Liver (tissue), 10 donors: ENCODE measurements at places on chromosomes 11 and 22.

DNA sequence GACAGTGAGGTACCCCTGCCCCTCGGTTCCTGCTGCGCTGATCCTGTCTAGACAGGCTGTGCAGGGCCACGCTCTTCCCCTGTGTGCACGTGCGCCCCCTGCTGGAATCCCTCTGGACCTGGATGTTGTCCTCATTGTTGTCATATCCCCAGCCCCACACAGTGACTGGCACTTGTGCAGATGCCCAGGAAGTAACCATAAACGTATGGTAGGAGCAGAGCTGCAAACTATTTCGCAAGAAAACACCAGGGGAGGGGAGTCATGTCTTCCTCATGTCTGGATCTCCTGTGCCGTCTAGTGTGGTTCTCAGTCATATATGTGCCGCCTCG, 114.7 kb downstream of the CRYBB2 start:
- peak; percentile 83 for DNase-seq

GRCh38 chr11:35083181-35083430, 55.9 kb upstream of the CD44 start:
- DNase-seq = no peak

DNA sequence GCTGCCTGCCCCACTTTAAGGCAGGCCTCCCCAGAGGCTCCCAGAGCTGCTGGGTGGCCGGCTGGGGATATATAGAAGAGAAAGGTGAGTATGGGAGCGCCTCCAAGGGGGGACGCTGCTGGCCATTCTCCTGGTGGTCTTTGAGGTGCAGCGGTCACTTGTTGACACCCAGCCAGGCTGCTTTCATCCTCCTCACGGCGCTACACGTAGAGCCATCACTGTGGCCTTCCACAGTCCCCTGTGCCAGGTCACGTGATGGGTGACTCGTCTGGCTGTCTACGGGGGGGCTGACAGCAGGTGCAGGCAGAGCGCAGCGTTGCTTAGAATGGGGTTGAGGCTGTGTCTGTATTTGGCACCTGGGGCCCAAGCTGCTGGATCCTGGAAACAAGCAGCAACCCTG, 1.9 kb downstream of the ACR start:
- DNase-seq = no peak

DNA sequence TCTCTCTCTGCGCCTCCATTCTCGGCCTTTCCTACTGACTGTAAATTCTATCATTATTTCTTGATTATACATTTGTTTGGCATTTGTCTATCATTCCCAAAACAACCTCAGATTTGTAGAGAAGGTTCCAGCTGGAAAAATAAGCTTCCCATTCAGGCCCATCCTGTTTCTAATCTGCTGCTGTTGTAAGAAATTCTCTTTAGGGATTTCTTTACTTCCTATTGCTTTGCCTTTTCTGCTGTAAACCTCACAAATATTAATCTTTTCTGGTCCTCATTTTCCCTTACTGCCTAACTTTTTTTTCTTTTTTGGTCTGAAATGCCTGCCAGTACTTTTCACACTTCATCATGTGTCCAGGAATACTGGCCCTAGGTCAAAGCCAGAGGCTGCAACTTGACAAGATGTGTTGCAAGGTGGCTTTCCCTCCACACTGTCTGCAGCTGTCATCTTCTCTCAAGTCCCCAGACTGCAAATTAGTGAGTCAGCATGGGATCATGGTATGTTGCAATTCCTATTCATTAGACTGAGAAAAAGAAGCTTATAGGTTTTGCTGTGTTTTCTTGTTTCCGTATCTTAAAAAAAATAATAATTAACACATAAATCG, 858.7 kb upstream of the CHORDC1 start:
- DNase-seq = no peak

DNA sequence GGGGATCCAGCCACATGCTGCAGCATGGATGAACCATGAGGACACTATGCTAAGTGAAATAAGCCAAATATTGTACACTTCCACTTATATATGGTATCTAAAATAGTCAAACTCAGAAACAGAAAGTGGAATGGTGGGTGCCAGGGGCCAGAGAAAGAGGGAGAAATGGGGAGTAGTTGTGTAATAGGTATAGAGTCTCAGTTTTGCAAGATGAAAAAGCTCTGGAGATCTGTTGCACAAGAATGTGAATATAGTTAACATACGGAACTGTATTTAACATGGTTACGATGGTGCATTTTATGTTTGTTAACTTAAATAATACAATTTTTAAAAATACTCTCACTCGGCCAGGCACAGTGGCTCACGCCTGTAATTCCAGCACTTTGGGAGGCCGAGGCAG, 21.2 kb downstream of the GDPD5 start:
- DNase-seq = no peak

DNA sequence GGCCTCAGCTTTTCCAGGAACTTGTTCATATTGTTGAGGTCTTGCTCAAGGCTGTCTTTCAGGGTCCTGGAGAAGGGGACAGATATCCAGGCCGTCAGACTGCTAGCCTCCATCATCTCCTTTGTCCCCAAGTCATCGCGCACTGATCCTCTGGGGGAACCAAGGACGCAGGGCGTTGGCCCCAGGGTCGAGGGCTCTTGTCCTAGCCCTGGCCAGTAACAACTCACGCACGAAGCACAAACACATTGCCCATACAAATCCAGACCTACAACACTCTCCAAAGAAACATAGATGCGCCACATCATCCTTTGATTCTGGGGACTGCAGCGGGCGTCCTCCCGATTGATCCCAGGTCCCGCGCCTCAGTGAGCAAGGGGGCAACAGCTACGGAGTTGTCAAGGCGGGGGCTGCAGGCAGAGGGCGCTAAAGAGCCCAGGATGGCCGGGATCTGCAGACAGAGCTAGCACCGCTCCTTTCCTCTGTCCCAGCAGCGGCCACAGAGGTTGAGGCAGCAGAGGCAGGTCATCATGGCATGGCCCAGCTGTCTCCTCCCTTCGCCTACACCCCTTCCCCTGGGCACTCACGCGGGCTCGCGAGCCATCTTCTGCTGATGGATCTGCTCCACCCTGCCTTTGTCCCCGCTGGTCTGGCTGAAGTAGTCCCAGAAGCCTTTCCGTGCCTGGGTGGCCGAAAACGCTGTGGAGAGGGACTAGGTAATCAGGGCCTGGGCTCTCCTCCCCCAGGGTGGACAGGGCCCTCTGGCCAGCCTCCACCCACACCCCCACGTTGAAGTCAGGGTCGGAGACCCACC, 472 bp downstream of the APOA5 start:
- peak; percentile 85 for DNase-seq

GRCh38 chr11:75668451-75669297, at the start of gene MAP6:
Gene MAP6 (minus strand): TSS chr11:75669038. CDS start chr11:75668369, 669 bp downstream.
- DNase-seq = peak; percentile 39

DNA sequence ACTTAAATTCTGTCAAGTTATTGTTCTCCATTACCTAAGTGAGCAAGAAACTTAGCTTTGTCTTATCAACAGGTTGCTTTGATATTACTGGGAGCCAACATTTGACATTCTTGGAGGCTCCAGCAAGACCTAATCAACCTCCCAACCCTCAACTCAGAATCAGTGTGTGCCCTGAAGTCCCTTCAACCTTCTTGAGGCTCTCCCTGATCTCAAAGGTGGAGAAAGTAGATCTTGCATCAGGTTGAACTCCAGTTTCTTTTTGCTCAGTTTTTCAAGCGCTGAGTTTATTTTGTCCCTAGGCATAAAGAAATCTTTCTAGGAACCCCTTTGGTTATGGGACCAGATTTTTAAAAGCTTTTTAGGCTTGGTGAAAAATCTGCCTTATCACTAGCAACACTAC, 1.4 kb downstream of the FAM111A start:
- no peak for DNase-seq

GRCh38 chr11:67277231-67277961, 11.1 kb downstream of the GRK2 start:
- DNase-seq = peak; percentile 75

GRCh38 chr11:64482588-64482987, 108.4 kb upstream of the SLC22A12 start:
- no peak for DNase-seq

- DNase-seq = no peak
Observed at GRCh38 chr22:22076361-22076760, 93.8 kb upstream of the TOP3B start.

- DNase-seq = no peak
Observed at GRCh38 chr22:36587289-36588154, 58.6 kb upstream of the EIF3D start.

- DNase-seq = peak; percentile 40
Observed at GRCh38 chr22:26364066-26365015, 64.7 kb upstream of the ASPHD2 start.

DNA sequence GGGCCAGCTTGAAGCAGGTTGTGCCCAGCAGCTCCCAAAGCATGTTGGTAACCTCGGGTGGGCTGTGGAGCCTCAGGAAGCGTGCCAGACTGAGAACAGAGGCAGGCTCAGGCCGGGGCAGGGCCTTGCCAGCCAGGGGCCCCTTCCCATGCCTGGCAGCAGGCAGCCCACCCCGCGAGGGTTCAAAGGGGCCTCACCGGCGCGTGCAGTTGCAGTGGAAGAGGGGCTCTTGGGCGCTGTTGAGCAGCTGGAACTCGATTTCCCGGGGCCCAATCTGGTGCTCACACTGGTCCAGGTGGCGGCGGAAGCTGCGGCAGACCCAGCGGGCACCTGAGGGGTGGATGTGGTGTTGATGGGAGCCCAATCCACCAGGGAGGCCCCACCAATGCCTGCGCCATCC, 3.6 kb downstream of the PLA2G3 start:
- no peak for DNase-seq

DNA sequence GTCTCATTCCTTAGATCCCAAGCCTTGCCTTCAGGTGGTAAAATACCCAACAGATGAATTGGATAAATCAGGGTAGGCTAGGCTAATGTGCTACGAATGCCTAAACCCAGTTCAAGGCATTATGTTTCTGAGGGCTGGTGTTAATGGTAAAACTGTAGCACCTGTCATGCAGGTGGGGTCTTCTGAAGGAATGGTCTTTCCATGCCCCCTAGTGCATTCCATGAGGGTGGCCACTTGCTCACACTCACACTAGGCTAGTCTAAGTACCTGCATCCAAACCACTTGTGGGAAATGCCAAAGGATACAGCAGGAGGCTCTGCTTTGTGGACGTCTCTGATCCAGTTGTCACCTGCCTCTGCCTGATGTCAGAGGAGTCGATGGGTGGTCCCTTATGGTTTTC, 24.2 kb upstream of the UCP3 start:
- no peak for DNase-seq

GRCh38 chr11:1470681-1471611, 15.6 kb downstream of the MOB2 start:
- DNase-seq = no peak

DNA sequence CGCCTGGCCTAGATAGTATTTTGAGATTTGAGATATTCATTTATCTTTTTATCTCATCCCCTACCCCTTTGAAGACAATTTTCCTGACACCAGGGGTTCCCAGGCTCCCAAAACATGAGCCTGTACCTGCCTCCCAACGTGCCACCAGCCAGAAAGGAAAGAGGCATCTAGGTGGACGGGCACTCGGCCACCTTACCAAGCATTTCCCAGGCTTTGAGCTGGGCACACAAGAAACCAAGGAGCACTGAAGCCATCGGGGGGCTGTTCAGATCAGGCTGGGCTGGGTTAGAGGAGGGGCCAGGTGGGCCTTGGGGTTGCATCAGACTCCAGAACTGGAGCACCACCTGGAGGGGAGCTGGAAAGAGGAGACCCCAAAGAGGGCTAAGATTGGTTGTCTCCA, 28.5 kb upstream of the BAIAP2L2 start:
- no peak for DNase-seq

- DNase-seq = no peak
Observed at GRCh38 chr22:37904572-37905533, 1.2 kb upstream of the MICALL1 start.

GRCh38 chr11:111502611-111503010, 9.6 kb downstream of the BTG4 start:
- no peak for DNase-seq

- DNase-seq = no peak
Observed at GRCh38 chr22:42948294-42948693, 66.7 kb downstream of the PACSIN2 start.

DNA sequence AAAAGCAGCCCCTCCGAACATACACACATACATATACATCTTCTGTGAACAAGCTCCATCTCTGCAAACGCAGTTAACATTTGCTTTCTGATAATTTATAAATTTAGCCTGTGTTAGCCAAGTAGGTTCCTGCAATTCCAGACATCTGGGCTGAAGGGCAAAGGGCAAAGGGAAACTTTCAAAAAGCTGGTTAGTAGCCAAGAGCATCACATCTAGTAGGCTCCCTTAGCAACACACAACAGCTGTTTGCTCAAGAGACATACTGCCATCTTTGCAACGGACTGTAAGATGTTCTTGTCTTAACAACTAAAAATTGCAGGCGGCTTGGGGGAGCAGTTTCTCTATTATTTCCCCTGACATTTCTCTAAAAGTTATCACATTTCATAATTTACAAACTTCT, 134.9 kb downstream of the RBFOX2 start:
- DNase-seq = no peak

DNA sequence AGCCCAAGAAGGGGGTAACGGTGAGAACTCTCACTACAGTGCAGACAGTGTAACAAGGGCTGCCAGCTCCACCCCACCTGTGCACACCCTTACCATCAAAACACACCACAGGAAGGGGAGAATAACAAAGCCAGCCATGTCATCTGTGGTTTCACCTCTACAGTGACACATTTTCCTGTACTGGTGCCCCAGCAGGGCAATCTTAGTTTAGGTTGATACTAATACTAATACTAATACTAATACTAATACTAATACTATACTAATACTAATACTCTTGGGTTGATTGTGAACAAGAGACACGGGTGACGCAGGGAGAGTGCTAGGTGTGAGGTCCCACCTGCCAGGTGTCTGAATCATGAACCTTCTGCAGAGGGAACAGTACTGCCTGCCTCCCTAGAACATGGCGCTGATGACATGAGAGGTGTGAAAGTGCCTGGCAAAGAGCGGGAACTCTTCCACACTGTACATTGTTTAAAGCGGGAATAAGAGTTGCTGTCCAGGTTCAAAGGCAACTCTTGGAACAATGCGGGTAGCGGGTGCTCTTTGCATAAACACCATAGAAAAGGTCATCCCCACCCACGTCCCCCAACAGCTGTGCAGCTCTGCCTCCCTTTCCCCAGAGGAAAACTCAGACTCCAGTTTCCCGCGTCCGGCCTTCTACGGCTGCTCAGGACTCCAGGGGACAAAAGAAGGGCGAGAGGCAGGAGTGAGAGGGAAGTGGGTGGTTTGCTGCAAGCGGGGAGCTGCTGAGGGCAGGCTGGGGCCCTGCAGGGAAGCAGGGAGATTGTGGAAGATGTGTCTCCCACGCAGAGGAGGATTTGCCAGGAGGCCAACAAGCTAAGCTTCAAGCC, 25.0 kb upstream of the TMPRSS4 start:
- DNase-seq = no peak

- DNase-seq = no peak
Observed at GRCh38 chr11:3666023-3666530, 5.1 kb downstream of the CHRNA10 start.
